ENCODE measurements at places on chromosomes 5 and 9.

DNA sequence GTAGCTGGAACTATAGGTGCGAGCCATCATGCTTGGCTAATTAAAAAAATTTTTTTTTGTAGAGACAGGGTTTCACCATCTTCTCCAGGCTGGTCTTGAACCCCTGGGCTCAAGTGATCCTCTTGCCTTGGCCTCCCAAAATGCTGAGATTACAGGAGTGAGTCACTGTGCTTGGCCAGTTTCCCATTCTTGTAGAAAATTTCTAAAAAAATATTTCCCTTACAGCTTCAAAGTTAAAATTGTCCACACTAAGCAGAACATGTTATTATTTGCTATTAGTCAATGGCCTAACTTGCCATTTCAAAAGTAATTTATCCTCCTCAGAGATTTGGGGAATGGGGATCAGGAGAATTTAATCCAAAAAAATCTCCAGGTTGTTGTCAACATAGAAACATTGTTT lies 40.1 kb downstream of the SLC38A9 start:
- DNase-seq = no peak

GRCh38 chr5:74541381-74541781 lies 99.1 kb downstream of the ENC1 start:
- no peak for DNase-seq

- no peak for DNase-seq
Observed at GRCh38 chr5:101866473-101866872, 429.6 kb downstream of the SLCO4C1 start.

DNA sequence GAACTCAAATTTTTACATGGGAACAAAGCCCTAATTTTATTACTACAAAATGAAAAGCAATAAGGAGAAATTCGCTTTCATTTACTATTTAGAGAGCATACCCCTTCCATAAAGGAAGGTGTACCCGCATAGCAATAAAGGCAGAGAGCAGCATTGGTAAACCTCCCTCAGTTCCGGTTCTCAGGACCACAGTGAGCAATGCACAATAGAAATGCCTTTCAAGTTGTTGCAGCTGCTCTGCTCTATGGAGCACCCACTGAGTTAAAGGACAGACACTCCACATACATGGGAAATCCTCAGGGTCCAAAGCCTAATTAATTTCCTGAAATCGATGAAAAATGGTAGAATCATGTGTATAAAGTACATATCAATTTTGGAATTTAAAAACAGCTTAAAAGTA lies 89.9 kb upstream of the MPDZ start:
- DNase-seq = no peak

DNA sequence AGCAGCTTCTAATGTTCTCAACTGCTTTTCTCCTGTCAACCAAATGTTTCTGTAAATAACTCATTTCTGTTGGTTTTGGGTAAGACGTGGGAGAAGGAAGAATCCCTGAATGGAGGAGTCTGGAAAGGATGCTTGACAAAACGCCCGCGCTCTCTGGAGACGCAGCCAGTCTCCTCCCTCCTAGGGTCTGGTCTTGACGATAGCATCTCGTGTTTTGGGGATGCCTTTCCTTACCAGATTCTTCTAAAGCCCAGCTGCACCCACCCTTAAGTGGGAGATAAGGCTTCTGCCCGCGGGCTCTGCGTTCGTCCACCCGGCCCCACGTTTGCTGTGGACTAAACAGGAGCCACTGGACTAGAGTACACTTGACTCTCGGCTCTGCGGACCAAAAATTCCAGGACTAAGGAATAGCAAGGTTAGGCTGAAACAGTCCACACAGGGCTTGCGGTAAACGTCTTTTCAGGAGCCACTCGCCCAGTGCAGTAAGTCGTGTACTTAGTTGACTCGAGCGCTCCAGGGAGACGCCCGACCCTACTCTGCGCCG lies 491 bp upstream of the CTSL start:
- DNase-seq = no peak

DNA sequence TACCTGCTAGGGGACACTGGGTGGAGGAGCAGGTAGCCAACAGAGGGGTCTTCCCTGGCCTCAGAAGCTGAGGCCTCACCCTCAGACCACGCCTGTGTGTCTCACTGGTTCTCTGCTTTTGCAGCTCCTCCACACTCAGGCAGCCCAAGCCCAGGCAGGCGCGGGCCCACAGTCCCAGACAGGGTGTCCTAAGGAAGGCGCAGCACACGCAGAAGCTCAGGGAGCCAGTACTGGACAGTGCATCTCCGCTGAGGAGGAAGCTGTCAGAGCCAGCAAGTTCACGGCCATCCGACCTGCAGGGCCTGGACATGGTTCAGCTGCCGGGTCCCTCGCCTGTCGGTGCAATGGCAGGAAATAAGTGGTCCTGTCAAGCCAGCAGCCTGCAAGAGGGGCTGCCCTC lies 25.3 kb downstream of the CFAP90 start:
- DNase-seq = no peak

DNA sequence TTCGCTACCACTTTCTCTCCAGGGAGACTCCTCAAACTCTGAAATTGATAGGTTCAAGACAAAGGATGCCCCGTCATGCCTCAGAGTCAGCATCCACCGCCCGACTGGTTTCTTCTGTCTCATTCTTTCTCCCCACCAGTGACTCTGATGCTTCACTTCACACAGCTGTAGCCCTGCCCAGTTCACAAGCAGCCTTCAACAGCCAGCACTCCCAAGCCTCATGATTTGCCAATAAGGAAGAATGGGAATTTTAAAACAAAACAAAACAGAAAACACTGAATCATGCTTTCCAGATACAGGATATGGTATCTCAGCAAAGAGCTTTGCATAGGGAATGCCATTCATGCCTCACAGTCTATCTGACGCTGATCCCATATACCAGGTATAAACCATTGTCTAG lies 371.2 kb upstream of the RORB start:
- no peak for DNase-seq

- DNase-seq = no peak
Observed at GRCh38 chr5:73214306-73214705, 41.3 kb downstream of the TMEM174 start.

DNA sequence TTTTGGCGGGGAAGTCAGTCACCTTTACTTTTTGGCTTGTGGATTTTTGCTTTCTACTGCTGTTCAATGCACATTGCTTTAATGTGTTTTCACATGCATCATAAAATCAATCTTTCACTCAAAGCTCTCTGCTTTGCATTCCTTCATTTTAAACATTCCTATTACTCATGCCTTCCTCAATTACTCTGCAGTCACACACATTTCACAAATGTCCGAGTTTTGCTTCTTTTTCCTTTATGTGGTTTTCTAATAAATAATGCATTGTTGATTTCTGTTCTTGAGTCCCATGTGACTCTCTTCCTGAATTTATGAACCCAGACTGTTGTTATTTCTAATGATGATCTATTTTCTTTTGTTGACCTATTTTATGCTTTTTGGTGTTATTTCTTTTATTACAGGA lies 82.3 kb upstream of the EPB41L4B start:
- no peak for DNase-seq

- DNase-seq = no peak
Observed at GRCh38 chr9:92608909-92609445, 61.0 kb downstream of the IPPK start.

DNA sequence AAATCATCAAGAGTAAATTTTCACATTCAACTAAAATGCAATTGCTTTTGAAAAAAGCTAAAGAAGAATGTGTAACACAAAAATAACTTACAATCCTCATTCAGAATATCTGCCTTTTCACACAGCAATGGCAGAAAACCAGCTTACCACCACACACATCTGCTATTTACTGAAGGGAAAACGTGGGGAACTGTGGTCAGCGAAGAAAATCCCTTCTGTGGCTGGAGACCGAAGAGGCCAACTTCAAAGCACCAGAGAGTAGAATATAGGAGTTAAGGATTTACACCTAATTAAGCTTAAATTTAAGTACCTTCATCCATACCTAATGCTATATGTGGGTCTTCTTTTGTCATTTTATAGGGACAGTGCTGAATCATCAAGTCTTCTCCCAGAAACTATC lies 339.6 kb downstream of the DEPDC1B start:
- no peak for DNase-seq

DNA sequence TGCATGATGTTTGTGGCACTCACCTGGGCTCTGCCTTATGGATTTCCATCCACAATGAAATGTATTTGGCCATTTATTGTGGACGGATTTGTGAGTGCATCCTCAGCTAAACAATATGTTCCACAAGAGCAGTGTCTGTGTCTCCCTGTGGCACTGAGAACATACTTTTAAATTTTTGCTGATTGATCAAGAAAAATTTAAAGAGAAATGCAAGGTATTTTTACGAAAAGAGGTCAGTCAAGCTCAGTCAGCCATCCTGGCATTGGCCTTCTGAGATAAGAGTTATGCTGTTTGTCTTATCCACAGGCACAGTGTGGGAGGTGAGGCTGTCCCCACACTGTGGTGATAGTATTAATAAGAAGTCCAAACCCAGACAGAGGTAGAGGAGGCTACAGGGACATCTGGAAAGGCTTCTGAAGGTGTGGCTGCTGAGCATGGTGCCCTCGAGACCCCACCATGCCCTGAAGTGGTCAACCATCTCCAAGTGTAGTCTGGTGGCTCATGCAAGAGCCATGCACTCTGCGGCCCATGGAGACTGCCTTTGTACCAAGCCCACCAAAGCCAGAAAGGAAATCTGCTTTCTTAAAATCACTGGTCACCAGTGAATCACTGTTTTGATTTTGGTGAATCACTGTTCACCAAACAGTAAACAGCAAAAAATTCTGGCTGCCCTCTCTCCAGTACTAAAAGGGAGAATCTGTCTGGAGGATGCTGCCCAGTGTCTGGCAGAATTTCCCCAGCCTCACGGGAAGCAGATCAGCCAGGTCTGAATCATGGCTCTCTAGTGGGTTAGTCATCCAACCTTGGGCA lies 28.8 kb downstream of the SPOCK1 start:
- DNase-seq = no peak

GRCh38 chr5:65654713-65655112 lies 29.9 kb downstream of the SHLD3 start:
- DNase-seq = no peak

- DNase-seq = no peak
Observed at GRCh38 chr9:129555512-129556215, 65.2 kb downstream of the C9orf50 start.

- DNase-seq = no peak
Observed at GRCh38 chr9:124853605-124854143, 414 bp downstream of the WDR38 start.

DNA sequence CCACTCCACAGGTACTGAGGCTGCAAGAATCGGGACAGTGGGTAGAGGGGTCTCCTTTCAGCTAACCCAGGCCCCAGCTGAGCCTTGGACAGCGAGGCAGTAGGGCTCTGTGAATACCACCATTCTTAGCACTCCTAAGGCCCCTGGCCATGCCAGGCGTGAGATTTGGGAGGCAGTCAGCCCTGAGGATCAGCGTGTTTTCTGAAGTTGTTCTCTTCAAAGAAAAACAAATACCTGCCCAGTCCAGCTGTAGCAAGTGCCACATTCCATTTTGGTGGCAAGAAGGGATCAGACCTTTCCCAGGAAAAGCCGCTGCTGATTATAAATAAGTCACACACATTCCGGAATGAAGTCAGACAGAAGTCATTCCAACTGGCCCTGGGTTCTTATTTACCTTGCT lies 47.8 kb downstream of the RALGPS1 start:
- no peak for DNase-seq

DNA sequence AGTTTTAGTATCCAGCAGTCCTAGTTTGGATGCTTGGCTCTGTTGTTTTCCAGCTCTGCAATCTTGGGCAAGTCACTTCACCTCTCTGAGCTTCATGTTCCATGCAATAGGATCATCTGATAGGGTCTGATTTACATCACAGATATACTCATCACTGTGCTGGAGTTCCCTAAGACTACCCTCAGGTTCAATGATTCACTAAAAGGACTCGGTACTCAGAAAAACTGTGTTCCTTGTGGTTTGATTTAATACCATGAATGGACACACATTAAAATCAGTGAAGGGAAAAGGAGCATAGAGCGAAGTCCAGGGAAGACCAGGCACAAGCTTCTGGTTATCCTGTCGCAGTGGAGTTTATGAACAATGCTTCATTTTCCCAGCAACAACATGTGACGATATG lies 119.9 kb upstream of the EFNA5 start:
- DNase-seq = no peak

- DNase-seq = no peak
Observed at GRCh38 chr5:108257996-108258395, 123.9 kb downstream of the FBXL17 start.

GRCh38 chr5:156883316-156883875 lies 33.3 kb downstream of the PPP1R2B start:
- no peak for DNase-seq

- DNase-seq = no peak
Observed at GRCh38 chr9:122789256-122790046, 718 bp downstream of the OR5C1 start.

- DNase-seq = no peak
Observed at GRCh38 chr9:89729954-89730530, 125.2 kb downstream of the GADD45G start.

GRCh38 chr9:128419061-128419925 lies 1.4 kb upstream of the CERCAM start:
- DNase-seq = peak; percentile 60

DNA sequence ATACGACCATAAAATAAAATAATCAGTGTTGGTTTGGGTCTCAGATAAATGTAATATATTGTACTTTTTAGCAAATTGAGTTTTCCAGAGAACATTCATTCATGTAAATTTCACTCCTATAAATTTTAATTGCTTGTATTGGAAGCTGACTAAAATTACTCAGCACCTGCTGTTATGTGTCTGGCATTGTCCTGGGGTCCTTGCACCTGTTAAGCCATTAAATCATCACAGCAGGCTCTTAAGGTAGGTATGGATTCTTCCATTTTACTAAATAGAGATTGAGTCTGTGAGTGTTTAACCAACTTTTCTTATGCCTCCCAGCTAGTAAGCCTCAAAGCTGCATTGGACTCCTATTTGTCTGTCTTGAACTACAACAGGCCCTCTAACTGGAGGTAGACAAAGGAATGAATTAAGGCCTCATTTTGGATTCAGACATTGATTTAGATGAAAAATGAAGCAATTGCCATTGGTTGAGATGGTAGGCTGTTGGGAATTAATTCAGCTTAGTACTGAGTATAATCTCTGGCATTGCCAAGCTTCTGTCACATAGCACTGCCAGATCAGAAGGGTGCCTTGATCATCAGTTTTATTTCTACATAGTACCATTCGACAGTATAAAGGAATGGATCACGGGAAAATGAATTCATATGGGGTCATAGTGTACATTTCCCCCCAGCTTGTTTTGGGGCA lies 78.9 kb downstream of the PARP8 start:
- DNase-seq = peak; percentile 54

DNA sequence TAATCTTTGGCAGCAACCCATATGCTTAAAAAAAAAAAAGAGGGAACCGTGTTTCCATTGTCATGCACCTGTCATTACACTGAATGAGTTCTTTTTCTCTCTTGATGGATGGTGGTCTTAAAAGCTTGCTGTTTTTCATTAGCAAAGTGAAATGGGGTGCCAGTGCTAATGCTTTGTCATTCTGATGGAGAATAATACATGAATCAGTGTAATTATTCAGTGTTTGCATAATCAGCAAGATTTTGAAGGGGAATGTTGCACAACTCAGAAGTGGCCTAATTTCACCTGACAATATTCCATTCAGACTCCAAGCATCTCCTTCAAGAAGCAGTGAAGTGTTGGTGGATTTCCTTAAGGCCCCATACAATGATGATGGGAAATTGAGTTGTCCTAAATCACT lies 38.1 kb downstream of the MAP1B start:
- DNase-seq = no peak

Data from COR-L47 (cell line).